Activated CD4-positive, alpha-beta T cell treated with anti-CD3 and anti-CD28 coated beads, Interleukin-2, amount 50 U/mL, for 24 hours (primary cell): ENCODE measurements at places on chromosomes 13 and 19.

DNA sequence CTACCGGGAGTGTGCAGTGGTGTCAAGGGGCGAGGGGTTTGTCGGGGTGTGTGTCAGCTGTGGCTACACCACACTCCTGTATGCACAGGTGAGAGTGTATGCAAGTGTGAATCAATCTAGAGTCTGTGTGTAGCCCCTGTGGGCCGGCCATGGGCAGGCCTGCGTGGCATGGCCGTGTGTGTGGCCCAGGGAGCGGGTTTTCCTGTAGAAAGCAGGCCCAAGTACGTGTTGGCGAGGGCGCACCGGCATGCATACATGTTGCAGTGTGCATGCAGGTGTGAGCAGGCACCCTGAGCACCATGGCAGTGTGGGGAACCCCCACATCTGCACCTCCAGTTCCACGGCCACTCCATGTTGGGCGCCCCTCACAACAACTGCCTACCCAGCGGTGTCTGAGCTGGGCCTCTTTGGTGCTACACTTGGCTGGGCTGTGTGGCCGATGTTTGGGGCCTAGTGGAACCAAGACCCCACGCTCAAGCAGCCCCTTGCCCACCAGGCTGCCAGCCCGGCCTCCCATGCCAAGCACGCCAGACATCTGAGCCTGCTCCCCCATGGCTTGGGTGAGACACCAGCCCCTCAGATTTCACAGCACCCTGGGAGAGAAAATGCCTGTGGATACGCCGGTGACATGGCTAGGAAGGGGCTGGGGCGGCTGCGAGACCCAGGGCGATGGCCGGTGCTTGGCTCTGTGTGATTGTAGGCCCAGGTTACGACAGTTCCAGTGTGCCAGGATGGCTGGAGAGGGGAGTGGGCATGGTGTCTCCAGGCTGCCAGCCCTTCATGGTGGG lies 2.1 kb downstream of the NFIX start:
- DNase-seq, result no peak

DNA sequence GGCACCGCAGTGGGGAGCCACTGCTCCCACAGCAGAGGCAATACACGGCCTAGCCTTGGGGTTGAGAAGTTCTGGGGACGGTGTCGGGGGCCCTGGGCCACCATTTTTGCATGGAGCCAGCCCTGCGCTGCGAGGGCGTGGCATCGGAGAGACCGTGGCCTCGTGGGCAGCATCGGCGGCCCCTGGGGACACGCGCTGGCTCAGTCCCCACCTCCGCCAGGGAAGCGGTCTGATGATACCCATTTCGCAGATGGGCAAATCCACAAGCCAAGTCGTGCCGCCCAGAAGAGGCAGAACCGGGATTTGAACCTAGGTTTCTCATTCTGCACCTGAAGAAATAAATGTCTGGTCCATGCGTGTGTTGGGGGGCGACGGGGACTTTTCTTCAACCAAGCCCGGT lies 1.2 kb upstream of the UPK1A start:
- no peak for DNase-seq

DNA sequence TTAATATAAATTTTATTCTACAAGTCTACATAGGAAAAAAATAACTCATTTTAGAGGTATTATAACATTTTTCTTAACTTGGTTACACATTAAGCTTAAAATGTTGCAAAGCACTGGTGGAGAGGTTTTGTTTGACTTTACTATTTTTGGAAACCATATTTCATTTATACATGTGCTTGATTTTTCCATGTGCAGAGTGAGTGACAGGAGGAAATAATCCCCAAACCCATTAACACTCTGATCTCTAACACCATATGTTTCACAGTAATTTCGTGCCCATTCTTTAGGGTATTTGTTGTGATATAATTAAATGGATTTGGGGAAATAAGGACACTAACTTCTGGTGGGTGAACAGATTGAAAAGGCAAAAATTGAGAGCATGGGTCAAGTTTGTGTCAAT lies 2124.4 kb upstream of the PCDH20 start:
- no peak for DNase-seq

DNA sequence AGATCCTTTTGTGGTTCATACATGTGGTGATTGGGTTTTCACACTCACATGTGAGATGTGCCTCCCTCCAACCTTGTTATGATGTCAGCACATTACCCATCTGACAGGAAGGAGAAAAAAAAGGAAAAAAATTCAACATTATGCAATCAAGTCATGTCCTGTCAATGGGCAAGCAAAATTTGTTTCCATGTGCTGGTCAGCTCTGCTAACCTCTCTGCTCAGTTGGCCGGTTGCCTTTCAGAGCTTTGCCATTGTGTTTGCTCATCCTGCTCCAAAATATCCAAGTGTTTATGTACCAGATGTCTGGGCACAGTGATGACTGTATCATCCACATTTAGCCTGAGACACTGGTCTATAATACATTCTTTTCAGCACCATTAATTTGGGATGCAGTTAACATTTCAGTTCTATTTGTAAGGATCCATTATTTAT lies 27.0 kb upstream of the METTL21C start:
- DNase-seq, result no peak

DNA sequence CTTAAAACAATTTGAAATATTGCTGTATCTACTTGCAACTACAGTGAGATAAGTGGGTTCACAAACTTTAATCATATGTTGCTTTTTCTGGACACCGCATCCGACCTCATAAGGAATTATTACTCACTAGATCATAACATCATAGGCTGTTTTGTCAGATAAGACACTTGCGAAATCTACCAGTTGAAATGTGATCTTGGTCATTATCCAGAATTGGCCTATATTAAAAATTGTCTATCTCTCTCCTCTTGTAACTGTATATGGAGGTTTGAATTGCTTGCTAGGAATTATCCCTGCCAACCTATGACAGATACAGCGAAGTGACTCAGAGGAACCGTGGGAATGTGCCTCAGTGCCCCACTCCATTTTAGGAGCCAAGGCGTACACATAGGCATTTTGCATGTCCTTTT lies 117.0 kb upstream of the POSTN start:
- no peak for DNase-seq

GRCh38 chr19:13795595-13796300 lies 505 bp downstream of the ZSWIM4 start:
- no peak for DNase-seq

DNA sequence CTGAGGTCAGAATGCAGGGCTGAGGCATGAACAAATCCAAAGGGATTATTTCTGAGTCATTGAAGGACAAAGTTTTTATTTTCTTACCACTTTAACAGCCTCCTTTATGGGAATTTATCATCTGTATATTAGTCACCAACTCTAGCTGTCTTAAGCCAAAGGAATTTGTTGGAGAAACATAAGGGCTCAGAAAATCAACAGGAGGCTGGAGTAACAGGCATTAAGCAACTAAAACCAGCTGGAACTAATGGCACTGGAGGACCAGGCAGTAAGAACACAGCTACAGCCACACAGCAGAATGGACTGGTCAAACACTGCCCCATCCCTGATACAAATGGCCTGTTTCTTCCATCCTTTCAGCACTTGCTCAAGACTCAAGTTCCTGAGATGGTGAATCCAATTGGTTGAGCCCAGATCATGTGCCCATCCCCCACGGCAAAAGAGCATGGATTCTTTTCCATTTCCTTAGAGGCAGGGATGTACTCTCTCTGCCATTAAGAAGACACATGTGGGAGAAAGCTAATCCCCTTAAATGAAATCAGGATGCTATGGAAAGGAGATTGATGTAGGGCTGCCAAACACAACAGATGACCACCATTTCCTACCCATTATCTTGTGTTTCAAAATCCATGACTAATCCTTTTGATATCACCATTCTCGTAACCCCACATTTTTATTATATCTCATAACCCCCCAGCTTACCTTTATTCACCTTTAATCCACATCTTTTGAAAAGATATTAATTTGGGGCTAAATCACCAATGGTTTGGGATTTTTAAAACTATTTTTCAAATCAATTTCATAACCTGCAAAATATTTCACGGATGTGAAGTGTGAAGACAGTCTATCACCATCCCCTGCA lies 157.0 kb upstream of the FNDC3A start:
- no peak for DNase-seq

DNA sequence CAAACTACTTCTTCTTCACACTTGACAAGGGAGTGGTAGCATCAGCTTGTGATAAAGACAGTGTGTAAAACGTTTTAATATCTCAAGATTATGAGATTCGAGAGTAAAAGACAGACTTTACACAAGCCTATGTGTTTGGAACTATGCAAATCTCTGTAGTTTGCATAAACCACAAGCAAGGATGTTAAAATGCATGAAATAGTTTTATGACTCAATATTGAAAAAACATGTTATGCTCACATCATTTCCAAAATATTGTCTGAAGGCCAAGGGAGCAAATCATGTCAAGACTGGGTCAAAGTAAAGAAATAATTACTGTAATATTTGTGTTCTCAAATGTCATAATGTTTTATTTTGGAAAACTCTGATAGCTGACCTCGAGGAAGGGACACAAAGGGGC lies 316.8 kb upstream of the KLF12 start:
- no peak for DNase-seq

DNA sequence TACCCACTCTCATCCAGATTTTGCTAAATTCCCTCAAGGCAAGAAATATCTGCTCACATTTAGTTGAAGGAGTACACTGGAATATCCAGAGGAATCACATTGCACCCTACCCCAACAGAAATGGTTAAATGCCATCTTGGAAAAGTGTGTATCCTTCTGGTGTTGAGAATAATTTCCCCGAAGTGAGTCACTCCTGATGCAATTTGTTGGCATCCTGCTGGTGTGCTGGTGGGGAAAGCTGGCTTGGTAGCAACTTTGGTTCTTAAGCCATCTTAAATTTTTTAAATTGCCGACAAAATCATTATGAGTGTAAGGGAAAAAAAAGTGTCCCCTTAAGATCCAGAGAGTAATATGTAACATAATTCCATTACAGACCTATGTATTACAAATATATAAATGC lies 337.3 kb upstream of the DACH1 start:
- no peak for DNase-seq

GRCh38 chr13:97339019-97339987 lies 94.7 kb upstream of the RAP2A start:
- no peak for DNase-seq

GRCh38 chr13:113421673-113422270 lies 31.5 kb downstream of the ADPRHL1 start:
- DNase-seq, result no peak

DNA sequence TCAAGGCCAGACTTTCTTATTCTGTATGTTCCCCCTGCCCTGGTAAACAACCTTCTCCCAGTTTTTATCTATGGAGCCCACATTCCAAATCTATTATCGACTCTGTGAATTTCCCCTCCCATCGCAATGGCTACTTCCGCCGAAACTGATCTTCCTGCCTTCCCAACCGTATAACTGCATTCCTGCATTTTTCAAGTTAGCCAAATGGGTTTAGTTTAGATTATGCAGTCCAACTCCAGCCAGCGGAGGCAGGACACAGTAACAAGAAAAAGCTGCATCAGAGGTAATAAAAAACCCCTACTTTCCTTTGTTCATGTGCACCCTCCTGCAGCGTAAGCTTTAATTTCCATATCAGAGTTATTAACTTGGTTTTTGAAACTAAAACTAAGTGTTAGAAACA lies 112.2 kb upstream of the ZNF91 start:
- no peak for DNase-seq

DNA sequence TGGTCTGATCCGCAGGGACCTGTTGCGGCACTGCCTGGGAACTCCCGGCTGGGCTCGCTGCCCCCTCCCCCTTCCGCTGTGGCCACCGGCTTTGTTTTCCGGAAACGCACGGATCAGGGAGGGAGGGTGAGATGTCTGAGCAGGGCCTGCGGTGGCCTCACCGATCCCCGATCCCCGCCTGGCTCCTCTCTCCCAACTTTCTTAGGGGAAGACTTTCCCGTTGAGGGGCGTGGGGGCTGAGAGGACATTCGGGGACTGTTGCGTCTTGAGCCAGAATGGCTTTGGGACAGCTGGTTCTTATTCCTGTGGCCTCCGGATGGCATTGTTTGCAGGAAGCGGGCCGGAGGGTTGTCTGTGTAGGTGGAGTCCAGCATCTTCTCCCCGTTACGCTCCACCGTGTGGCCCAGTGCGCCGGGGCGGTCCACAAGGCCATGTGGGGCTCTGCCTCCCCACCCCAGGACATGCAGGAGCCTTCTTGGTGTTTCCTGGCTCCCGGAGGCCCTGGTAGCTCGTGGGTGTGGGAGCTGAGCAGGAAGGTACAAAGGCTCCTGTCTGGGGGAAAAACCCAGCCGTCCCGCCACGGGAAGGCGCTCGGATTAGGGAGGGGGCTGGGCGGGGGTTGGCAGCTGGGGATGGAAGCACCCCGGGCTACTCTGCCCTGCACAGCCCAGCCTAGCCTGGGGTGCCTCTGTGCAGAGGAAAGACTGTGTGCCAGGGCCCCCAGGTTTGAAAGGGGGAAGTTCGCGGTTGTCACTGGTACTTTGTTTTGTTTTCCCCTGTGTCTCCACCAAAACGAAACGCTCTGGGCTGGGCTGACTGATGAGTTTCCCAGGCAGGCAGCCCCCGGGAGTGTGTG lies 1.3 kb downstream of the CSNK1G2 start:
- peak; percentile 60 for DNase-seq

DNA sequence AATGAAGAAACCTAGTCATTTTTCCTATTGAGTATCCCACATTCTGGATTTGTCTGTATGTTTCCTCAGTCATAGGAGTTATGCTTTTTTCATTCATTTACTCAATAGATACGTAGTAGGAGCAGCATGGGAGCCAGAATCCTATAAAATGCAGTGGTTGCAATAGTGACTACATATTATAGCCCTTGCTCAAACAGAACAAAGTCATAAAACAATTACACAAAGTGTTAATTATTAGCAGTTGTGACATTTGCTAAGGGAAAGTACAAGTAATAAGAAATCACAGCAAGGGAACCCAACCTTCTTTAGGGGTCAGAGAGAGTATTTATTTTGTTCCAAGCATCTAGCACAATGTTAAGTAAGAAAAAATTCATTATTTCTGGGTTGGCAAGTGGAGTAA lies 27.7 kb upstream of the POU4F1 start:
- no peak for DNase-seq

GRCh38 chr19:51511353-51511752 lies 9.8 kb upstream of the SIGLEC12 start:
- DNase-seq, result no peak

- DNase-seq, result no peak
These were observed 145.3 kb upstream of the RXFP2 start for GRCh38 chr13:31594056-31594455.

GRCh38 chr19:4640247-4641000 lies 1.1 kb downstream of the TNFAIP8L1 start:
- no peak for DNase-seq

DNA sequence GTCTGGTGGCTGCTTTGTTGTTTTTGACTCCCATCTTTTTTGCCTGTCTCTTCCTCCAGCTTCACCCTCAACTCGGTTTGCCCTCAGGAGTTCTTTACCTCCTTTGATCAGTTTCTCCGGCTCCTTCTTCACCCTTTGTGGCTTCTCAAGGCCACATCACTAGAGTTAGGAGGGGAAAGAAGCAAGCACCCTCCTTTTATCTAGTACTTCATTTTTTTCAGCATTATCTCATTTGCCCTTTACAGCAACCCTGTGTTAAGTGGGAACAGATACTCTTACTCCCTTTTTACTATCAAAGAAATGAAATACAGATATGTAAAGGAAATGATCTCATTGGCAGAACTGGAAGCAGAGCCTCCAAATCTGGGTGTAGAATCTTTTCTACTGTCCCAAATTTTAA lies 26.9 kb downstream of the RAP2A start:
- DNase-seq, result no peak

- no peak for DNase-seq
These were observed 6.0 kb downstream of the STK24 start for GRCh38 chr13:98570929-98571372.
